Neural progenitor cell (in vitro differentiated cells): ENCODE measurements at places on chromosomes 6 and 20. TPM values are rescaled to one million over a fixed set of nuclear protein-coding genes. Genes with fewer than 3 reads are reported as not detected.

DNA sequence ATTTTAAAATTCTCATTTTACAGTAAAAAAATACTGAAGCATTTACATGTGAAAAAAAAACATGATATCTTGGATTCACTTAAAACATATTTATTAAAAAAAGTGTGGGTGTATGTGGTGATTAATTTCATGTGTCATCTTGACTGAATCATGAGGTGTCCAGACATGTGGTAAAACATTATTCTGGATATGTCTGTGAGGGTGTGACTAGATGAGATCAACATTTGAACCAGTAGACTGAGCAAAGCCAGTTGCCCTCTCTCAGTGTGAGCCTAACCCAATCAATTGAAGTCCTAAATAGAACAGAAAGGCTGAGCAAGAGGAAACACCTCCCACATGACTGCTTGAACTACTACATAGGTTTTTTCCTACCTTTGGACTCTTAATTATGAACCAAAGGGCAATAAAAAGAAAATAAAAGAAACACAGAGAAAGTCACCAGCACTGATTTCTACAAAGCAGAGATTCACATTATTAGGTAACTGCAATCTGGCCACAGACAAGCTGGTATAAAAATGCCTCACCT, 90.5 kb upstream of the VGLL2 start:
- no peak for DNase-seq

DNA sequence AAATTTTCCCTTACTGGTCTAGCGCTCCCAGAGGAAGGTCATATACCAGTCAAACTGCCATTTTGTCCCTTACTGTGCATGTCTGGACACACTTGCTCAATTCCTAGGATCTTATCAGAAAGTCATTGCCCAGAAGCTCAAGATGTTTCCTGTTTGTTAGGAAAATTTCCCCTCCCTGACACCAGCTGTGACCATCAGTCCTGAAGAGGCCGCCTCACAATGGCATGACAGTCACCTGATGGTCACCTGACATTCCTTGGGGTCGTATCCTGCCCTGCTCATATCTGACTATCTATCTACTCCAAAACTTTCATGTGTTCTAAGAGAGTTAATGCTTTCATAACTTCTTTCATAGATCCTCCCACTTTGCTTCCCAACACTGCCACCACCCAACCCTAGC, 219.9 kb downstream of the OTOR start:
- DNase-seq: no peak

Gene SLC22A2
- not detected in 2 replicates for total RNA-seq

Gene SLC44A4
- 0.32 and 0.93 TPM in 2 replicates for total RNA-seq

Gene LY6G6D
- total RNA-seq: 0.90 TPM in 1 of 2 replicates, not detected in the other

Gene GSTA2
- total RNA-seq: not detected in 2 replicates

Gene RIMS1
- total RNA-seq: 2.4 and 2.5 TPM in 2 replicates

DNA sequence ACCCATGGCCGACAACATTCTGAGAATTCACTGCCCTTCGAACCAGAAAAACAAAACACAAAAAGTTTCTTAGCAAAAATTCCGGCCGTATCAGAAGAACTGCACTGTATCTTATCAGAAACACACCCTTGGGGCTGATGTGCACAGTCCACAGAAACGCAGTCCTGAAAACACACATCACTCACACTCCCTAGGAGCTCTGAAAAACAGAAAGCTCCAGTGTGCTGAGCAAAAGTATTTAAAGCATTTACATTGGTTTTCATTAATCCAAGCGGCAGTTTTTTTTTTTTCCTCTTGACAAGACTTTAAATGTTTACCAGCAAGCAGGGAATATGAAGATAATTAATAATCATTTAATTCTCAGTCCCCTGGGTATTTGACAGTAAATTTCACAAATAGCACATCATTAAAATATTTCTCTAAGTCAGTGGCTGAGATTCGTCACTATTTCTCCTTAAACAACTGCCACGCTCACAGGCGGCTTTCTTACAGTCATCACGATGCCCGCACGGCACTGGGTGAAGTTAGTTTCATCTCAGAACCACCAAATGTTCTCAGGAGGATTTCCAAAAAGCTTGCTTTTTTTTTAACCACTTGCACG, 13.3 kb downstream of the NFATC2 start:
- DNase-seq: no peak

DNA sequence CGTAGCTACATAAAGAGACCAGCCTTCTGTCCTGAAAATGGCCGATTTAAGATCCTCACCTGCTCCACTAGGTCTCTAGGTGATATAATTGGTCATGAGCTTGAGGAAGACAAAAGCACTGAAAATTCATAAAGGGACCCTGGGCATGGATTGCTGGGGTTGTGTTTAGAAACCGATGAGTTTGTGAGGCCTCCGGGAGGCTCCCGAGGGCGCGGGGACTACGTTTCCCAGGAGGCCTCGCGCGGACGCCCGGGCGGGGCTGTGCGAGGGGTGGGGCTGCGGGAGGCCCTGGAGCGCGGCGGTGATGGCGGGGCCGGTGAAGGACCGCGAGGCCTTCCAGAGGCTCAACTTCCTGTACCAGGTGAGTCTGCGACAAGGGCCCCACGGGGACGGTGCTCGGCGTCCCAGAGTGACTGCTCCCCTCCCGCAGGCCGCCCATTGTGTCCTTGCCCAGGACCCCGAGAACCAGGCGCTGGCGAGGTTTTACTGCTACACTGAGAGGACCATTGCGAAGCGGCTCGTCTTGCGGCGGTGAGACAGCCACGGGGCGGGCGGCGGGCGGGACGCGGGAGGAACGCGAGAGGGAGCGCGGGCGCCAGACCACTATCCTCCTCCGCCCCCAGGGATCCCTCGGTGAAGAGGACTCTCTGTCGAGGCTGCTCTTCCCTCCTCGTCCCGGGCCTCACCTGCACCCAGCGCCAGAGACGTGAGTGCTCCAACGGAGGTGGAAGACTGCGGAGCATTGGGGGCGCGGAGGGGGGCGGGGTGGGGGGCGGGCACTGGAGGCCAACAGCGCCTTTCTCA, at the start of gene RPP21:
RPP21 (plus strand) TSS at position 289 of the 804 bp plus-strand sequence; CDS start at position 305, 16 bp downstream.
- DNase-seq: peak; percentile 89

DNA sequence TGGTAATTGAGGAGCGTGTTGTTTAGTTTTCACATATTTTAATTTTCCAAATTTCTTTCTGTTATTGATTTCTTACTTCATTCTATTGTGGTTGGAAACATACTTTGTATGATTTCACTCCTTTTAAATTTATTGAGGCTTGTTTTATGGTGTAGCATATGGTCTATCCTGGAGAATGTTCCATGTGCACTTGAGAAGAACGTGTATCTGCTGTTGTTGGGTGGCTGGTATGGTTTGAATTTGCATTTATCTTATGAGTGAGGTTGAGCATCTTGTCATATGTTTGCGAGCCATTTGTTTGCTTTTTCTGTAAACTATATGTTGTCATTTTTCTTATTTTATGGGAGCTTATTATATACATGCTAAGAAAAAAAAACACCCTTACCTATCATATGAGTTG, 26.5 kb downstream of the SRC start:
- no peak for DNase-seq

- DNase-seq: peak; percentile 77
Measured at GRCh38 chr6:53794137-53794719, 577 bp upstream of the LRRC1 start.

GRCh38 chr6:48176645-48177308, 65.8 kb upstream of the PTCHD4 start:
- no peak for DNase-seq

DNA sequence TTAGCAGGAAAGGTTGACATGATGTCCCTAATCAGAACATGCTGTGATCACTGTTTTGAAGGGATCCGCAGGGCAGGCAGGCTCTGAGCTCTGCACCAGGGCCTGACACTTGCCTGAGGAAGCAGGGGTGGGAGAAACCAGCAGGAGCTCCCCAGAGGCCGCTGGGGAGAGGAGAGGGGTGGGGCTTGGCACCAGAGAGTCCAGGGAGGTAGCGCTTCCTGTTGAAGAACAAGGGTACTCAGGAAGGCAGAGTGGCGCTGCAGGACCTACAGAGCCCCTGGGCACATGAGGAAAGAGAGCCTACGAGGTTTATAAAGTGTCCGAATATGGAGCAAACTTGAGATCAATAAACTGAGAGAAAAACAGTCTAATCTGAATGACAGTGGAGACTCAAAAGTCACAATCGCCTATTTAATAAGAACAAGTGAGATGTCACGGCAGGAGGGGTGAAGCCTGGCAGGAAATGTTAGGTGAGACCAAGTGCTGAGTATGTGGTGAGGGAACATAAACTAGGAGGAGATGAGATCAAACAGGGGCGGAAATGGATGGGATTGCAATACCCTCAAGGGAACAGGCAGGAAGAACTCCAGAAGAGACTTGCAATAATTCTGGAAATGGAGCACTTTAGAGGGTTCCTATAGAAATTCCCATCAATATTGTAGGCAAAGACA, 5.8 kb upstream of the TBXT start:
- peak; percentile 29 for DNase-seq

DNA sequence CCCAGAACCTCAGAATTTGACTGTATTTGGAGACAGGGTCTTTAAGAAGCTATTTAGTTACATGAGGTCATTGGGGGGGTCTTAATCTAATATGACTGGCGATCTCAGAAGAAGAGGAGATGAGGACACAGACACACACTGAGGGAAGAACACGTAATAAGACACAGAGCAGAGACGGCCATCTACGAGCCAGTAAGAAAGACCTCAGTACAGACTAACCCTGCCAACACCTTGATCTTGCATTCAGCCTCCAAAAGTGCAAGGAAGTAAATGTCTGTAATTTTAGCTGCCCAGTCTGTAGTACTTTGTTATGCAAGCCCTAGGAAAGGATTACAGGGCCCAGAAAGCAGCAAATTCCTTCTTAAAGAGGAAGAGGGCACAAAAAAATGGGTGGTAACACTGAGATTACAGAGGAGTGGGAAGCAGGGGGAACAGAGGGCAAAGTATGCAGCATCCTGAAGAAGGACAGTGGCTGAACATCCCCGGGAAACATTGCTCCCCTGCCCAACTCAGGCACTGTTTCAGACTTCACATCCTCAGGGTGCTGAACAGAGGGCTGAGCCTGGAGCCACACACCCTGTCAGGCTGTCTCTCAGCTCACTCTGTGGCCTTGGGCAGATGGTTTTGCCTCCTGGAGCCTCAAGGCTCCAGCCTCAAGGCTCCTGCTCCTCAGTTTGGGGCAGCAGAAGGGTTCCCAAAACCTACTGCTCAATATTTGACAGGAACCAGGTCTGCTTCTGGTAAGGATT, 27.9 kb upstream of the SIRPG start:
- DNase-seq: no peak

DNA sequence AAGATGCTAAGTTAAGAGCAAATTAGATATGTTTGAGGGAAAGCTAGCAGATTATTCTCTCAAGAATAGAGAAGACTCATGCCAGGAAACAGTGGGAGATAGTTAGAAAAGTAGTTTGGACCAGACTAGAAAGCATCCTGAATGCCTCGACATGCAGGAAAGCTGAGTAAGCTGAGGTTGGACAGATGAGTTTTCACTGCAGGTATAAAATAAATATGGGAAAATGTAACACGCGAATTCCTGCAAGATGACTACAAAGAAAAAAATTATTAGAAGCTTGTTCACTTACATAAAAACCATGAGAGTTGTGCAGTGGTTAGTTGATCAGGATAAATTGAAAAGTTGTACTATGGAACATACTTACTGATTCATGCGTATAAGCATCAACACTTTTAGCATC, 484.2 kb upstream of the MANEA start:
- no peak for DNase-seq

DNA sequence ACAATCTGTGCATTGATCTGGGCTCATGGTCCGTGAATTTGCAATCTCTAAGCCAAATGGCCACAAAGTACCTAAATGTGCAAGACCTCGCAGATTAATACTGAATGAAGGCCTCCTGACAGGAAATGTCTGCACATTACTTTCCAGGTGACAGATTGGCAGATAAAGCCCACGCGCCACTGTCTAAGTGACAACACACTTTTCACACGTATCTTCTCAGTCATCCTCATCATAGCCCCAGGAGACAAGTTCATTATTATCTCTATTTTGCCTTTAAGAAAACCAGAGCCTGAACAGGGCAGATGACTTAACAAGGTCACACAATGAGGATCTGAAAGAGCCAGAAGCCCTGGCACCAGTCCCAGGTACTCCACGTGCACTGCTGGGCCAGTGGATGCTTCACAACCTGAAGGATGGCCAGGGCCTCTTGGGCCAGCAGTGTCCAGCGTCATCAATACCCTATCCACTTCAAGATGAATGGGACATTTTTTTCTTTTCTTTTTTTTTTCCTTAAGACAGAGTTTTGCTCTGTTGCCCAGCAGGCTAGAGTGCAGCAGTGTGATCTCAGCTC, 266.3 kb downstream of the PTPRT start:
- no peak for DNase-seq

DNA sequence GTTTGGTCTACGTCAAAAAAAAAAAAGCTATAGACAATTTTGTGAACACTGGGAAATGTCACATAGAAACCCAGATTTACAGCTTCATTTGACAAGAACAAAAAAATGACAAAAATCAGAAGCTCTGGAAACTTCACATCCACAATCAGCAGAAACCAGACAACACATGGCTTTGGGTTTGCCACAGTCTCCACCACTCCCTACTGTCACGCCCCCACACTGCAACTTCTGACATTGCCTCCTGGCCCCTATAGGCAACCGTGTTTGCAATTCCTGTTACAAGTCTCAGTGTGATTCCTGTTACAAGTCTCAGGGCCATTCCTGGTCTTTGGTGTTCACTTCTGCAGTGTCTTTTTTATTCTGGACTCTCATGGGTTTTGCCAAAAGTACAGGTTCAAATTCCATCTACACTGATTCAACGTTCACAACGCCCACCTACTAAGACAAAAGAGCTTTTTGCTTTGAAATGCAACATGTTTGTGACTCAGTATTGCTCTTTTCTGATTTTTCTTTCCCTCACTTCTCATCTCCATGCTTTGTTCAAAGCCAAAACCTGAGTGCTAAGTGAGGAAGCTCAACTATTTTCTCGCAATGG, 12.0 kb downstream of the CNKSR3 start:
- no peak for DNase-seq

DNA sequence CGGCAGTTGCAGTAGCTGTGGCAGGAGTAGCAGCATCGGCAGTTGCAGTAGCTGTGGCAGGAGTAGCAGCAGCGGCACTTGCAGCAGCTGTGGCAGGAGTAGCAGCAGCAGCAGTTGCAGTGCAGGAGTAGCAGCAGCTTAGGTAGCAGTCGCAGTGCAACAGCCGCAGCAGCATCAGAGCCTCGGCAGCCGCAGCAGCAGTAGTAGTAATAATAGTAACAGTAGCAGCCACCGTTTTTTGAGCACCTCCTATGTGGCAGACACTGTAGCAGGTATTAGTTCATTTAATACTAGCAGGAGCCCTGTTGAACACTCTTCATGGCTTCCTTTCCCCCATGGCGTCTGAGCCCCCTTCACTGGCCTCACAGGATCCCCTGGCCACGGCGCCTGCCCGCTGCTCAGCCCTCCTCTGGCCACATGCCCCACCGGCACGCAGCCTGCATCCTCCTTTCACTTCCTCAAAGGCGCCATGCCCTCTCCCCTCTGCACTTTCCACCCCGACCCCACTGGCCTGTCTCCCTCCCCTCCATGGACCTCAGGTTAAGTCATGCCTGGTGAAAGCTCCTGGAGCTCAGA, 19.1 kb upstream of the IRF4 start:
- DNase-seq: no peak

DNA sequence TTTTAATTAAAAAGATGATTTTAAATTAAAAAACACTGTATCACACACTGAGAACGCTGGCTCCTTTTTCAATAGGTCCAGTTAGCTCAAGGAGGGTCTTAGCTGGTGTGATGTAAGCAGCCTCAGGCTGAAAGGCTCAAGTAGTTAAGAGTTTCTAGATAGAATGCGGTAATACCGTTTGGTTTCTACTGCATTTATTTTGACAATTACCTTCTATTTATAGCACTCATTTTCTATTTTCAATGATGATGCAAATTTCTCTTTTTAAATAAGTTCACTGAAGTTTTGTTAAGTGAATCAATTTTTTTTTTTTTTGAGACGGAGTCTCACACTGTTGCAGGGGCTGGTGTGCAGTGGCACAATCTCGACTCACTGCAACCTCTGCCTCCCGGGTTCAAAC, 87.1 kb downstream of the PREX1 start:
- no peak for DNase-seq

- DNase-seq: no peak
Measured at GRCh38 chr6:125886914-125887313, 69.7 kb upstream of the HINT3 start.
